Activated CD4-positive, alpha-beta memory T cell treated with anti-CD3 and anti-CD28 coated beads, Interleukin-2, amount 10 ng/mL, durations not matched to agents 7 days and 5 days (primary cell): ENCODE measurements at places on chromosomes 6 and 20.

DNA sequence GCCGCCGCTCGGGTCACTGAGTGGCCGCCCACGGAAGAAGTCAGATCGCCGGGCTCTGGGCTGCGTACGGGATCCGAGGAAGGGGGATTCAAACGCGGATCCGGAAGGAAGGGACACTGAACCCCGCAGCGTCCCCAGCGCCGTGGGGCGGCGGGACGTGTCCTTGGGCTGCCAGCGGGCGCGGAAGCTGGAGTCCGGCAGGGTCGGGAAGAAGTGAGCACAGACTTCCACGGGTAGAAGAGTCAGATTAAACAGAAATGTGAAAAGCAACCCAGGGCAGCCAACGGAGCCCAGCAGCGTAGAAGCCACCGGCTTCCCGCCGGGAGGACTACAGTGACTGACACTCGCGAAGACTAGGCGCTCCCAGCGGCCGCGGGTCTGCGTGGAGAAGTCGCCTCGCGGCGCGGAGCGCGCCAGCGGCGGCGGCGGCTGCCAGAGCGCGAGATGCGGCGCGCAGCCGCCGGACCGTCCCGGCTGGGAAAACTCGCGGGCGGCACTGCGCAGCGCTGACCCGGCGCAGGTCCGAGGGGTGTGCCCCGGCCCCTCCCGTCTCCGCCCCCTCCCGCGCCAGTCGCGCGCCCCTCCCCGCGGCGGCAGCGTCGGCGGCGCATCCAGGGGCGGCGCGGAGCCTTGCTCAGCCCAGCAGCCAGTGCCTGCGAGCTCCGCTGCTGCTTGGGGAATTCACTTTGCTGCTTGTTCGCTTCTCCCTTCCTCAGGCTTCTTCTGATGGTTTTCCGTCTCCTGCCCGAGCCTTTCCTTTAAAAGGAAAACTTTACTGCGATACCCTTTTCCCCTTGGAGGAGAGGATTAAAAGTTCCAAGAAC, at the start of gene SAMD5:
SAMD5 (plus strand) TSS at position 649 of the 824 bp plus-strand sequence. CDS start 239 bp downstream, outside the sequence.
- DNase-seq, result no peak

DNA sequence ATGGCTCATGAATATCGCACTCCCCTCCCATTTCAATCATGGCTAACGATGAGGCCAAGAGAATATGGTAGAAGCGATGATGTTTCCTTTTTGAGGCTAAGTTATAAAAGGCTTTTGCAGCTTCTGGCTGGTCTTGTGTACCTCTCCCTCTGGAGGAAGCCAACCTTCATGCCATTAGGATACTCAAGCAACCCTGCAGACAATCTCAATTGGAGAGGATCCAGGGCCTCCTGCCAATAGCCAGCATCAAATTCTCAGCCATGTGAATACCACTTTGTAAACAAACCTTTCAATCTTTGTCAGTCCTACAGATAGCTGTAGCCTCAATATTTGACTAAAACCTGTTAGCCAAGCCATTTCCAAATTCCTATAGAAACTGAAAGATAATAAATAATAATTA, 738.4 kb downstream of the KIF16B start:
- DNase-seq, result no peak

DNA sequence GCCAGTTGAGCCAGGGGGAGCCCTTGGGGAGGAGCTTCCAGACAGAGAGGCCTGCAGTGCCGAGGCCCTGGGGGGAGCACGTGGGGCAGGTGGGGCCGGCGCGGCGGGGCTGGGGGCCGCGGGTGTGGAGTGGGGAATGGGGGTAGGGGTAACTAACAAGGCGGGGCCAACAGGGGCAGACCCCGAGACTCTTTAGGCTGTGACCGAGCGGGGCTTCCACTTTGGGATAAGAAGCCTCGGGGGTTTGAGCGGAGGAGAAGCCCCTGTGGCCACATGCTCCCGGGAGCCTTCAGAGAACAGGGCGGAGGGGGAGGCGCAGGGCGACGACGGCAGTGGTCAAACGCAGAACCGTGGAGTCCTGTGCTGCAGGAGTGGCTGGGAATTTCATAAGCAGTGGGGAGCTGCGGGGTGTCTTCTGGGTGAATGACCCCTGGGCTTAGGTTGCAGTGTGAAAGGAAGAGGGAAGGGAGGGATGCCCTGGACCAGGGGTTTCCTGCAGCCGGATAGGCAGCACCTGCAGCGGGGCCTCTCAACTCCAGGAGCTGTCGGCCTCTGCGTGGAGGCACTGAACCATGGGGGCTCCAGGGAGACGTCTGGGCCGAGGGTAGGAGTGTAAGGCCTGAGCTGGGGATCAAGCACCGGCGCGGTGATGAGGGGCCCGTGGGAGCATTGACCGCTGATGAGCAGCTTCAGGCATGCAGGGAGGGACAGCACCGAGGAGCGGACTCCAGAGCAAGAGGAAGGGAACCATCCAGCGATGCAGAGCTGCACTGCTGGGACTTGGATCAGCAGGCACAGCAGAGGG, 121.0 kb downstream of the SYNDIG1 start:
- no peak for DNase-seq

- DNase-seq, result no peak
Observed at GRCh38 chr6:163835439-163836171, 421.1 kb downstream of the QKI start.

GRCh38 chr6:84892671-84893070, 128.3 kb upstream of the TBX18 start:
- DNase-seq, result no peak

GRCh38 chr6:138592749-138593123, 93.4 kb upstream of the NHSL1 start:
- DNase-seq, result no peak

DNA sequence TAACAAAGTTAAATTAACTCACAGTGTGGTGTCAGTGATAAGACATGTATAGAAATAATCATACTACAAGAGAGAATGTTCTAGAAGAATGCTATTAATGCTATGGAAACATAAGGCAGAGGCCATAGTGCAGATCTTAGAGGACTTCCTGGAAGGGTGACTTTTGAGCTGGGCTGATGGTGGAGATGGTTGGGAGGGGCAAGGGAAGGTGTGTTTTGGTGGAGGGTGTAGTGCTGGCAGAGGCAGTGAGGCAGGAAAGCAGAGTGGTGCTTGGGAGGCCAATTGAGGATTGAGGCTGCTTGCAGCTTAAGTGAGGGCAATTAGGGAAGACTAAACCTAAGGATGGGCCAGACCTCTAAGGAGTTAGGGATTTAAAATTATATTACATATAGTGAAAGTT, 58.5 kb upstream of the FNDC1 start:
- no peak for DNase-seq

- no peak for DNase-seq
Observed at GRCh38 chr6:34731393-34732060, 25.8 kb upstream of the SNRPC start.

- DNase-seq, result no peak
Observed at GRCh38 chr6:13413900-13414555, 73.4 kb downstream of the GFOD1 start.

DNA sequence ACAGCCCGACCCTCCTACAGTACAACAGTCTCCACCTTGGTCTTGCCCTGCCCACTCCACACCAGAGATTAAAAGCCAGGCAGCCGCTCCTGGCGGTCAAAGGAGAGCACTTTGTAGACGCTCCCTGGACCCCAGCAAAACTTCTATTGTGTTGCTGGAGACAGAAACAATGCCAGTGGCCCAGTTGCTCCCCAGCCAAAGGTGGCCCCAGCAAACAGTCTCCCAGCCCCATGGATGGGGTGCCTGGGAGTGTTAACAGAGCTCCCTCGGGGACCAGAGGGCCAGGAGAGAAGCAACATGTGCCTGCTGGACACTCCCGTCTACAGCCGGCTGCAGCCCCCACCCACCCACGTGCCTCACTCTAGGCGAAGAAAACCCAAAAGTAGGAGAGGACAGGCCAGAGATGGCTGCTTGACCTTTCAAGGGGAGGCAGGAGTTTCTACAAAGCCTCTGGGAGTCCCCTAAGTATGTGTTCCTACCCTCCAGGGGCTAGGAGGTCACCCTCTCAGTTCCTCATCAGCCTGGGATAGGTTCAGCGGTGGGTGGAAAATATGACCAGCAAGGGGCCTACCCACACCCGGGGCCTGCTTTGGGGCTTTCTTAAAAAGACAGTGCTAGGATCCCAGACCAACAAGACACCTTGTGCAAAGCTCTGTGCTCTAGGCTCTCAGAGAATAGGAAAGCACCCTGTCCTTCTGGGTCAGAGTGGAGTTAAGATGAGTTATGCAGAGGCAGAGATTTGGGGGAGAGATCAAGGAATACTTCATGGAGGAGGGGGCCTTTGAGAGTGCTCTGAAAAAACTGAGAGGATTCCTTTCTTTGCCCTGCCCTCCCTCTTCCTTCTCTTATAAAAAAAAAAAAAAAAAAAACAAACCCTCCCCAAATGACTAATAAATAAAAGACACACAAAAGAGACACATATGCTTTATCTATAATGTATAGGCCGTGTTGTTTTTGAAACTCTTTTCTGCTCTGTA, 19.0 kb upstream of the PREX1 start:
- peak; percentile 33 for DNase-seq

DNA sequence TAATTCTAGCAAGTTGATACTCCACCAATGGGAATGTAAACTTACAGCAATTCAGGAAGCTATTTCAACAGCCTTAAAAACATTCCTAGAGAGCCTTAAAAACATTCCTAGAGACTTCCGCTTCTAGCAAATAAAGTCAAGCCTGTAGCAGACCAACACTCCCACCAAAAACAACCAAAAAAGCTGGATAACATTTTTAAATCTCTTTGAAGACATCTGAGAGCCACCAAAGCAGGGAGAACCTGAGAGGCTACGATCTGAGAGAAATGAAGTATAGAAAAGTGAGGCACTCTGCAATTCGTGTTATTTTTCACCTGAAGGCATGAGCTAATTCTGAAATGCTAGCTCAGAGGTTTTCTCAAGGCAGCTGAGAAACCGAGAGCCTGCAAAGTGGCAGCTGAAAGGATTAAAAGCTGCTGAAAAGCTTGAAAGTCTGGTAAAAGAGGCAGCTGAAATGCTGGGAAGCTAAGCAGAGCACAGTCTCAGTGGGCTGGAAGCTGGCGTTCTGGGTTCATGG, 20.9 kb downstream of the GPR63 start:
- DNase-seq, result no peak

DNA sequence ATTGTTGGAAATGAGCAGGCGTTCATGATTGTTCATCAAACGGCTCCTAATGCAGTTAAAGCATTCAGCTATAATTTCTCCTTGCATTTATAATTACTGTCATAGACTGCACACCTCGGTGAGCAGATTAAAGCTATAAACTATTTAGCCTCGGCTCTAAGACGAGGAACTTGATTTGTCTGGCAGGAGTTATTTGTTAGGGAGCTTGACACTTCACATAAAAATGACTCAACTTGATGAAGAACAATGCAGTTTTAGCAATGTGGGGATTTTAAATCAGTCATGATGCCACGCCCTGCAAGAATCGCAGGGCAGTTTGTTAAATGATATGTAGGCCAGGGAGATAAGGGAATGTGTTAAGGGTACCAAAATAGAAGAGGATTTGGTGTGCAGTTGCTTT, 290.2 kb downstream of the TSHZ2 start:
- no peak for DNase-seq

DNA sequence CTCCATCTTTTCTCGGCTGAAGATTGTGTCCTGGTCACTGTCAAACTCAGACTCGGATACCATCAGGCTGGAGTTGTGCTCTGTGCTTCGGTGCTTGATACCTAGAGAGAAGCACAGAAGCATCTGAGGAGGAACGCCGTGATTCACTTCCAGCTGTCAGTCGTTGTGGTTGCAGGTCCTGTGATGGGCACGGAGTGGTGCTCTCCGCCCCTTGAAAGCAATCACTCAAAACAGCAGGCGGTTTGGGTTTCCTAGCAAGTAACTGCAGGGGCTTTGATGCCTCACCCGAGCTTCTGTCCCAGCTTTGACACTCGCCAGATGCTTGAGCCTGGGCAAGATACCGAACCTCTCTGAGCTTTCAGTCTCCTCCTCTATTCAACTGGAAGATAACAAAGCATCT, 52.5 kb downstream of the ALDH5A1 start:
- DNase-seq, result peak; percentile 54

DNA sequence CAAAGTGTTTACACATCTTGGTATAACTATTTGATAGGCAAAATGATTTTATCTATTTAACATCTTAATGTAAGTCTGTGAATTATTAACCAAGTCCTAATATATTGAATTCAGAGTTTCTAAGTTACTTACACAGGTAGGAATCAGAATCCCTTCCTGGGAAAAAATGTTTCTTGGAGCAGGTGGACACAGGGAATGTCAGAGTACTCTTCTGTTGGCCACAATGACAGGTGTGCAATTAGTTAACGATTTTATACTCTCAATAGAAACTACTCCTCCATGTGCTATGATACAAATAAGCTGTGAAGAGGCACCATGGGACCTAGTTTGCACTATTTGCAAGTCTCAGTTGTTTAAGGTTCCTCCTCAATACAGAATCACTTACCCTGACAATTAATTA, 821 bp upstream of the TAAR5 start:
- DNase-seq, result no peak

- DNase-seq, result no peak
Observed at GRCh38 chr6:126786262-126786661, 332.2 kb upstream of the RSPO3 start.

GRCh38 chr20:48530957-48531356, 296.8 kb downstream of the PREX1 start:
- DNase-seq, result no peak

- DNase-seq, result no peak
Observed at GRCh38 chr6:133300896-133301295, 59.7 kb downstream of the EYA4 start.

DNA sequence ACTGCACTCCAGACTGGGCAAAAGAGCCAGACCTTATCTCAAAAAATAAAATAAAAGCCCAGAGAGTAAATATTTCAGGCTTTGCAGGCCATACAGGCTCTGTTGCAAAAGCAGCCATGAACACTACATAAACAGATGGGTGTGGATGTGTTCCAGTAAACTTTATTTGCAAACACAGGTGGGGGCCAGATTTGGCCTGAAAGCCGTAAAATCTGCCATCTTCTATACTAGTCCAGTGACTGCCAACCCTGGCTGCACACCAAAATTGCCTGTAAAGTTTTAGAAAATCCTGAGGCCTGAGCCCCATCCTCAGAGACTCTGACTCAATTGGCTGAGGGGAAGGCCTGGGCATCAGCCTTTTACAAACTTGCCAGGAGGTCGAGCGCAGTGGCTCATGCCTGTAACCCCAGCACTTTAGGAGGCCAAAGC, 103.6 kb downstream of the ZMYND8 start:
- DNase-seq, result no peak

GRCh38 chr6:32627831-32628230, 9.4 kb upstream of the HLA-DQA1 start:
- peak; percentile 21 for DNase-seq
